ENCODE measurements at places on chromosomes 4 and X.

DNA sequence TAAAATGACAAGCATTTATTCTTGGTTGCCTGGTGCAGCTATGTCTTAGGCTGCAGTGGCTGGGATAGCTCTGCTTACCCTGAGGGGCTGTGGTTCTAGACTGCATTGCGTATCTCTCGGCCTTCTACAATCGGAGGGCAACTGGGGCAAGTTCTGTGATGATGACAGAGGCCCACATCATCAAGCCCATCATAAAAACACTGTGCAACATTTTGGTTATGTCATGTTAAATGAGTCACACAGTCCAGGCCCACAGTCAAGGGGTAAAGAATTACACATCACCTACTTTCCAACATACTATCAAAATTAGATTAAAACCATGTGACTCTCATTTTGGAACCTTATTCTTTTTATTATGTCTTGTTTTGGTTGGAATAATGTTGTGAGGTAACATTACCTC, 120.2 kb upstream of the GUCY1A1 start:
- DNase-seq, result no peak

DNA sequence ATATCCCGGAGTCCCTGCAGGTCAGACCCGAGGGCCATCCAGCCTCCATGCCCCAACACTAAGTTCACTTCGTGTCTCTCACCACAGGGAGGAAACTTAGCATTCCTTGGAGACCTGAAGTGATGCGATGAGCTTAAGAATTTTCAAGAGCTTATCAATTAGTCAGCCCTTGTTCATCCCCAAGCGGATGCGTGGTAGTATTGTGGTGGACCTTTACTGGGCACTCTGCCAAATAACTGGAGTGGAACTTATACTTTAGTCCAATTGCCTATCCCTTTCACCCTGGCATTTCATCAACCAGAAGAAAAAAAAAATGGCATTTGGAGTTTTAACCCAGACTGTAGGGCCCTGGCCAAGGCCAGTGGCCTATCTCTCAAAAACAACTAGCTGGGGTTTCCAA, 137.1 kb downstream of the RELL1 start:
- peak; percentile 34 for DNase-seq

DNA sequence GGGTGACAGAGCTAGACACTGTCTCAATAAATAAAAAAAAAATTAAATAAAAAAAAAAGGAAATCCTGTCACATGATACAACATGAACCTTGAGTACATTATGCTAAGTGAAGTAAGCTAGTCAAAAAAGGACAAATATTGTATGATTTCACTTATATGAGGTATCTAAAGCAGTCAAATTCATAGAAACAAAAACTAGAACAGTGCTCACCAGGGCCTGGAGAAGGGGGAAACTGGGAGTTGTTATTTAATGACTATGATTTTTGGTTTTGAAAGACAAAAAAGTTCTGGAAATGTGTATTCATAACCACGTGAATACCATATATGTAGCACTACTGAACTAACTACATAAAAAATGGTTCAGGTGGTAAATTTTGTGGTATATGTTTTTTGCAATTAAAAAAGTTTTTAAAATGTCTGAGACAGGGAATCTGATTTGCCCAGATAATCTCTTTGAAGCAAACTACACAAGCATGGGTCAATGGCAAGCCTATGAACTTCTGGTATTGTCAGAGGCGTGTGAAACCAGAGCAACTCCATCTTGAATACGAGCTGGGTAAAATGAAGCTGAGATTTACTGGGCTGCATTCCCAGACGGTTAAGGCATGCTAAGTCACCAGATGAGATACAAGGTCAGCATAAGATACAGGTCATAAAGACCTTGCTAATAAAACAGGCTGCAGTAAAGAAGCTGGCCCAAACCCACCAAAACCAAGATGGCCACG, 42.3 kb downstream of the ANAPC10 start:
- no peak for DNase-seq

- no peak for DNase-seq
Measured at GRCh38 chrX:153876112-153876491, 9.9 kb downstream of the L1CAM start.

GRCh38 chrX:74550295-74550802, 64.1 kb downstream of the RLIM start:
- DNase-seq, result no peak

- no peak for DNase-seq
Measured at GRCh38 chrX:63673896-63674295, 111.1 kb downstream of the ARHGEF9 start.

- DNase-seq, result no peak
Measured at GRCh38 chrX:138775517-138775916, 64.0 kb upstream of the FGF13 start.

GRCh38 chrX:12771445-12772069, 19.7 kb upstream of the PRPS2 start:
- DNase-seq, result no peak

- DNase-seq, result no peak
Measured at GRCh38 chr4:164192844-164193243, 561.1 kb upstream of the SMIM31 start.

DNA sequence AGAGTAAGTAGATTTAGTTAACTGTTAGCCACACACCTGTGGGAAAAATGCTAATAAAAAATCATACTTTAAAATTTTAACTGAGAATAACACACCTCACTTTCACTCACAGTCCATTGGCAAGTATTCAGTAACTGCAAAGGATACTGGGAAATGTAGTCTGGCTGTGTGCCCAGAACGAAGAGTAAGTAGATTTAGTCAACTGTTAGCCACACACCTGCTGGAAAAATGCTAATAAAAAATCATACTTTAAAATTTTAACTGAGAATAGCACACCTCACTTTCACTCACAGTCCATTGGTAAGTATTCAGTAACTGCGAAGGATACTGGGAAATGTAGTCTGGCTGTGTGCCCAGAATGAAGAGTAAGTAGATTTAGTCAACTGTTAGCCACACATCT, 178.4 kb upstream of the NWD2 start:
- no peak for DNase-seq

DNA sequence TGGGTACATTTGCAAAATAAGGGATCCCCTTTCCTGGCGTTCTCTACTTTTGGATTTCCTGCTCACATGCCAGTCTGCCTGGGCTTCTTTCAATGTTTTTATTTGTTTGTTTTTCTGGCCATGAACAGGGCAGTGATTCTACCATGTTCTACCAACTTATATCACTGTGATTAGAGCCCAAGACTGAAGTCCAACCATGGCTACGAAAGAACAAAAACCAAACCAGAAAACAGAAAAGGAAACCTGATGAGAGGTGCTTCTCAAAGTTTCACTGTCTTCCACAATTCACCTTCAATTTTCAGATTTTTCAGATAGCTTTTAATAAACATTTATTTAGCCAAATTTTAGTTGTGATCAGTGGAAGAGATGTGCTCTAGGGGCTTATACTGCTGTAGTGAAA, 187.6 kb upstream of the TACR3 start:
- no peak for DNase-seq

- peak; percentile 17 for DNase-seq
Measured at GRCh38 chr4:182604161-182604622, 313.0 kb downstream of the DCTD start.

DNA sequence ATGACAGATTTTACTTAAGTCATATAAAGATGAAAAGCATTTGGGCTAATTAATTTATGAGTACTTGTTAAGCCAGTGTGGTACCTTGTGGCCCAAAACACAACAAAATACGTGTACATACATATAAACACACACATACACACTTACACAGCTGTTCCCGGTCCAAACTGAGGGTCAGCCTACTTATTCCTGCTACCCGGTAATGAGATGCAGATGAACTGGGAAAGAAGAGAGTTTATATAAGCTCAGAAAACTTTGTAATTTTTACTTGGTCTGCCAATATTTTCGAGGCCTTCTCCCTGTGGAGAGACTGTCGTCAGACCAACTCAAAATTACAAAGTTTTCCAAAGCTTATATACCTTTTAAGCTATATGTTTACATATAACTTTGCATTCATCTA, 25.8 kb upstream of the PBDC1 start:
- no peak for DNase-seq

DNA sequence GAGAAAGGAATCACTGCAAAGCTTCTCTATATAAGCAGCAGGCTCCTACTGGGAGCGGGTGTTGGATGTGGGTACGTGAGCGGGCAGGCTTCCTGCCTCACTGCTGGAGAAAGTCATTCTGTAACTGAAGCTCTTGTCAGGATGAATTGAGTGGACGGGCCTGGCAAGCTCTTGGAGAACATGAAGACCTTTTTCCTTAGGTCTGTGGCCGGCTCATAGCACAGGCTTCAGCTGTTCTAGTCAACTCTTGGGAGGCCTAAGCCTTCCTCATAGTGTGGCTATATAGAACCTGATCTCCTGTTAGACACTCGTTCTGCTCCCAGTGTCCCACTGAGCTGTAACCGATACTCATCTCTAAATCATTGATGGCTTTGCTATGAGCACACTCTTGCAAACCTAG, 108.2 kb upstream of the GPC4 start:
- no peak for DNase-seq

DNA sequence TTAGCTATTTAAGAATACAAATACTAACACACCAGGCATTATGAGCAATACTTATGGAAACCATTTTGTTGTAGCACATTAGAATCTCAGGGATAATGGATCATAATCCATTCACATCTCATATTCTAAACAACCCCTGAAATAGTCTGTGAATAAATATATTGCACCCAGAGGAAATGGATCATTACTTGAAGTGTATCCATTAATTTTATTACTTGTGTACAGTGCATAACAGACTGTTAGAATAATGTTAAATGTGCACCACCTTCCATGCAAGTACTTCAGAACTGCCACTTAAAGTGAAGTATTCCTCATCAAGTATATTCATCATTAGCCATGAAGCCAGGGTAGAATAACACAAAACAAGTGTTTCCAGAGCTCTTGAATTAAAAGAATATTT, 715.5 kb downstream of the DMD start:
- DNase-seq, result no peak

DNA sequence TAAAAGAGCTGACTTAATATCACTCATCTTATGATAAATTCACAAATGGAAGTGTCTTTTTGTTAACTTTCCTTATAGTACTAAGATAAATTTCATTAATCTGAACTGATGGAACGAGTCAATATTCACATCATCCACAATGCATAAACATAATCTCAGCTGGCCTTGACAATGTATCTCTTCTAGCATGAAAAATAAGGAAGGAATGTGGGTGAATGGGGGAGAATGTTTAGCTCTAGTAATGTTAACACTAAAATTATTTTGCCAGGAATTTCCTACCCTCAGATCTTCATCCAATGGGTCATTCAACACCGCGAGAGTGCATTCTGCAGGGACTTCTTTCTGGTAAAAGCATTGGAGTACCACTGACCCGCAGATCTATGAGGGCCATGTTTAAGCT, 15.8 kb downstream of the TRPC3 start:
- DNase-seq, result no peak

- DNase-seq, result no peak
Measured at GRCh38 chr4:122606364-122607043, 14.4 kb downstream of the IL21 start.

GRCh38 chr4:152346526-152346925, 189.4 kb downstream of the FBXW7 start:
- DNase-seq, result no peak

DNA sequence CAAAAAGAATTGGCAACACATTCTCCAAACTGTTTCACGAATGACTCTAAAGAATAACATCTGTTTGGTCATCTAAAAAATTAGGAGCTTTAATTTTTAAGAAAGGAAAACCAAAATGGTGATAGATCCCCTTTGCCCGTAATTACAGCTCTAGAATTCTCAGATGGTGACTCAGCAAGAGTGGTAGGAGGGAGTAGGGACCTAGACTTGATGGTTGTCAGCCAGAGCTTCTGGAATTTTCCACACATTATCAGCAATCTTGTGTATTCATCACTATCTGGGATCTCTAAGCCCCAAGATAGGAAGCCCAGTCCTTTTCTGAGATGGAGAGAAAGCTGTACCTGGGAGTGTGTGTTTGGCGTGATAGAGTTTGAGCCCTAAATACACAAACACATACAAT, 103.9 kb upstream of the RAB40AL start:
- DNase-seq, result no peak

DNA sequence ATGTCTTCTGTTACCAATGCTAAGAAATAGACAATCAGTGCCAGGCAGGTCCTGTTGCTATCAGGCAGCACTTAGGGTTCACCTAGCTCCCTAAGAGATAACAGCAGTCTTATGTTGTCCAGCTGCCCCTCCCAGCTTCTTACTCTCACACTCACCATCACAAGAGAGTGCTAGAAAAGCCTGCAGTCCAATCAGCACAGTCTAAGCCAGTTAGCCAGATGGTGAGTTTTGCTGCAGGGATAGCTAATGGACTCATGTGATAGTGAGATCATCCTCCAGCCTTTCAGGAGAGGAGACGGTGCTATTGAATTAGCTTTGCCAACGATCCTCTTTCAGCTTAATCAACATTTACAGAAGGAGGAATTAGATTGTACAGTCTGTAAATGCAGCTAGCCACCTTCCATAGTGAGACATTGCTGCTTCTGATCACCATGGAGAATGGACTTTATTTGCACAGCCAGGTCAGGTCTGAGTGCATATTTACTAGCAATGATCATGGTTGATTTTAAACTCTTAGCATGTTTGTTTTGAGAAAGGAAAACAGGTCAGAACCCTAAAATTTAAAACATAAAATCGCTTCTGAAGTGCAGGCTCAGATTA, 438.3 kb downstream of the CENPC start:
- no peak for DNase-seq

DNA sequence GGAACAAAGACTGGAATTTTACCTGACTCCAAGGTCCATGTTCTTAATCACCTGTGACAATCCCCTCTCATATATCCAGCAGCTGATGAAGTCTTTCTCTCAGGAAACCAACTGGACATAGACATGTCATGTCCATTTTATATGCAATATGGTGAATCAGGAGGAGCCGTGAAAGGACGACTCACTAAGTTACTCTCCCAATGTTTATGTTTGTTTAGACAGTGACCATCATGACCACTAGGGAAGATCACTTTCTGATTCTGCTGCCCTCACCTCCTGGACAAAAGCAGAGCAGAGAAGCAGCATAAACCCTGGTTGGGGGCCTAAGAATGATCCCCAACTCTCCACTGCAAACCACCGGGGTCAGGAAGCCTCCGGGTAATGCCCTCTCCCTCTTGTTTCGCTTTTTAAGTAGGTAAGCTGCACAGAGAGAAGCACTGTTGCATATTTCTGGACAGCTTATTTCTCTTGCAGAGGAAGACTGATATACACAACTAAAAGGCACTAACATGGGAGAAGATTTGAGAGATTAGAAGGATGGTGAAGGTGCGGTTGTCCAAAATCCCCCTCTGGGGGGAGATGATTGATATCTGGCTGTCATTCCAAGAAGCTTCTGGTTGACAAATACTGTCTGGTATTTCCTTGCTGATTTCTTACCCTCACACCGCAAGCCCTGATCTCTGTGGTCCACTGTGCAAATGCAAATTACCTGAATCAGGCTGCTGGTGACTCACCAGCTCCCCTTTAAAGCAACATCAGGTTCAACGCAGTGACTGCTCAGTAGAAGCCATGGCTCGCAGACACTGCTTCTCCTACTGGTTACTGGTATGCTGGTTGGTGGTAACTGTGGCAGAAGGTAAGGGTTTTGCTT, at the start of gene ODAPH:
Gene ODAPH (plus strand): TSS at position 773 of the 871 bp plus-strand sequence. CDS start 17 bp downstream, at position 790.
- DNase-seq, result no peak

GRCh38 chr4:81343536-81343935, 128.2 kb downstream of the RASGEF1B start:
- DNase-seq, result no peak

GRCh38 chr4:157045507-157046127, 30.3 kb upstream of the GLRB start:
- peak; percentile 44 for DNase-seq
